IMR-90 (cell line): ENCODE measurements at places on chromosomes 12 and 14. TPM values are rescaled to one million over a fixed set of nuclear protein-coding genes. Genes with fewer than 3 reads are reported as not detected.

HHIPL1 gene
- 0.65 and 1.4 TPM in 2 replicates for polyA plus RNA-seq

KRT80 gene
- 3.4 TPM in 2 replicates for polyA plus RNA-seq

LRCOL1 gene
- 0.90 and 1.0 TPM in 2 replicates for polyA plus RNA-seq

CDCA3 gene
- 61.0 and 67.5 TPM in 2 replicates for polyA plus RNA-seq

POTEG gene
- not detected in 2 replicates for polyA plus RNA-seq

MMP14 gene
- 315 and 375 TPM in 2 replicates for polyA plus RNA-seq

KRT73 gene
- not detected in 2 replicates for polyA plus RNA-seq

ARMH4 gene
- 4.1 and 4.6 TPM in 2 replicates for polyA plus RNA-seq

CLMN gene
- polyA plus RNA-seq: 0.09 and 0.10 TPM in 2 replicates

RNASE4 gene
- polyA plus RNA-seq: 9.9 and 11.6 TPM in 2 replicates

ZC3H10 gene
- 1.1 and 1.5 TPM in 2 replicates for polyA plus RNA-seq

EML5 gene
- polyA plus RNA-seq: 5.7 and 8.1 TPM in 2 replicates

ACSM4 gene
- polyA plus RNA-seq: not detected in 2 replicates

ALDH1L2 gene
- 16.2 and 21.1 TPM in 2 replicates for polyA plus RNA-seq

SLC10A1 gene
- polyA plus RNA-seq: 0.03 TPM in 1 of 2 replicates, not detected in the other
